ENCODE measurements at places on chromosomes 16 and 17.

GRCh38 chr17:38511150-38512108, 83.2 kb downstream of the ARHGAP23 start:
- DNase-seq, result no peak

- DNase-seq, result no peak
Observed at GRCh38 chr16:1356061-1356900, 4.5 kb downstream of the GNPTG start.

DNA sequence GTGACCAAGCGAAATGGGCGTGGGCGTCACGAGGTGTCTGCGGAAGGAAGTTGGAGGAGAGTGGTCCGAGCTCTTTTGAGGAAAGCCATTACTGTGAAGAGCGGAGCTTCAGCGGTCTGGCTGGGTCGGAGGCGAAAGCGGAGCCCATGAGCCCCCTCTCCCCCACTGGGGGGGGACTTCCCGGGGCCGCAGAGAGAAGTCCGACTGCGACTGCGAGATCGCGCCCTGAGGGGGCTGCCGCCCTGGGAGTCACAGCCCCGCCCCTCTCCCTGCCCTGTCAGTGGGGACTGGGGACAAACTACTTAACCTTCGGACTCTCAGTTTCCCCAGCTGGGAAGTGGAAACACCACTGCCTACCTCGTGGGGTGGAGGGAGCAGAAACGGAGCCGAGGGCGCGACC, 20.0 kb upstream of the ARL4D start:
- DNase-seq, result no peak

DNA sequence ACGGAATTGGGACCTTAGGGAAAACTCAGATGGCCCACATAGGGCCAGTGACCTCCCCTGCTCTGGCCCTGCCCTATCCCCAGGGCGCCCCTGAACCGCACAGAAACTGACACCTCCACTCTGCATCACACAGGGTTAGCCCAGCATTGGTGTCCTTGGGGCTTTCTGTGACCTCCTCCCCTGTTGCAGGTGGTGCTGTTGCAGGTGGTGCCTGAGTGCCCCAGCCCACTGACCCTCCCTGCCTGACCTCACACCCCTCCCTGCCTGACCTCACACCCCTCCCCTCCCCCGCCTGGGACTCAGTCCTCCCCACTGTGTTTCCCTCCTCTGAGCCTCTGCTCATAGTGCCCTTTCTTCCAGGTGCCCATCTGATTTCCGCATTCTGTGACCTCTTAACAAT, 21.4 kb downstream of the TNFRSF13B start:
- DNase-seq, result no peak

DNA sequence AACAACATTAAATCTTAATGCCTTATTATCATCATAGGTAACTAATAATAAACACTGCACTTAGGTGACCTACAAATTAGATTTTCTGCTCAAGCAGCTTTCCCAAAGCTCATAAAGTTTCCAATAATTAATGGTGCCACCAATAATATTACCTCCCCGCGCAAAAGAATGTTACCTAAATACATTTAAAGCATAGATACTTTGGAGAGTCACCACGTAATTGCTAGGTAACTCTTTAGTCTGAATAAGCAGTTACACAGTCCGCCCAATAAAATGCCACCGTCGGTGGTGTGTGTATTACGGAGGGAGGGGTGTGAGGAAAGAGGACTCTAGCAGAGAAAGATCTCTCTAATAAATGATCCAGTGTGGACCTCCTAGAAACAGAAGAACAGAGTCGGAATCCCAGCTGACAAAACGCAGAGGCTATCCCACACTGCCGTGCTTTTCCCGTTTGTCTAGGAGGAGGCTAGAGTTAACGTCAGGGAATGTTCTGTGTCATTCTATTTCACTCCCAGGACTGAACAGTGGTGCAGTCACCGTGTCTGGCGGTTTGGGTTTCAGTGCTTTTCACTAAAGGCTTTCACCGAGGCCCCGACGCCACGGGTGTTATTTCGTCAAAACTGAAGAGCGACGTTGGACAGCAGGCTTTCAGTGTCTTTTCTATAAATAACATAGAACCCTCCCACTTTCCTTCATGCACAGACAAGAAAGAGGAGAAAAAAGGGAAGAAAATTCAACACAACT, 630 bp downstream of the RNFT1 start:
- DNase-seq, result peak; percentile 53

DNA sequence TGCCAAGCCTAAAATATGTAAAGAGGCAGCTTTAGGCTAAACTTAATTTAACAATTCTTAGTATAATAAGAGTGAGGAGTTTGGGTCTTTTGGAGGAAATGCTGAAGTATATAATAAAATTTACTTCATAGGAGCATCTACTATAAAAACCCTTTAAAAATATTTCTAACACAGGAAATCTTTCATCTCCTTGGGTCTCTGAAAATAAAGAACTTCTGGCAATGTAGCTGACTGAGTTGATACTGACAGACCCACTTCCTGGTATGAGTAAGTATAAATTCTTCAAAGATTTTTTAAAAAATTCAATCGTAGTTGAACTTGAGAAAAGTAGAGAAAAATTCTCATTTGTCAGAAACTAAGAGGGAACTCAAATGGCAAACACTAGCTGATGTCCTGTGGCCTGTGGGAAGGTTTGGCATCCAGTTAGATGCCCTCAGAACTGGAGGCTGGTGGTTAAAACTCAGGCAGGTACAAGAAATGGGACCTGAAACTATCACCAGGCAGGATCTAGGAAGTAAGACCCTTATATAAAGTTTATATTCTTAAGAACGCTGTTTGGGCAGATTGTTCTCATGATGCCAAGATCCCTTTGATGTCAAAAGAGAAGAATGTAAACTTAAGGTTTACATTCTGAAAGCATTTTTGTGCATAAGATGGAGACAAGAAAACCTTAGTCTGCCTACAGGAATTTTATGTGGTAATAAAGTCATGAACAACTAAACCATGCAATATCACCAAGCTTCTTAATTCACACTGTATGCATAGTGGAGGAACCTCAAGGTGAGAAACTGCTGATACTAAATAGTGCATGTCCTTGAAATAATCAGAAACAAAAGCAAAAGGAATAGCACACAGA, 6.2 kb downstream of the KRTAP4-6 start:
- no peak for DNase-seq

DNA sequence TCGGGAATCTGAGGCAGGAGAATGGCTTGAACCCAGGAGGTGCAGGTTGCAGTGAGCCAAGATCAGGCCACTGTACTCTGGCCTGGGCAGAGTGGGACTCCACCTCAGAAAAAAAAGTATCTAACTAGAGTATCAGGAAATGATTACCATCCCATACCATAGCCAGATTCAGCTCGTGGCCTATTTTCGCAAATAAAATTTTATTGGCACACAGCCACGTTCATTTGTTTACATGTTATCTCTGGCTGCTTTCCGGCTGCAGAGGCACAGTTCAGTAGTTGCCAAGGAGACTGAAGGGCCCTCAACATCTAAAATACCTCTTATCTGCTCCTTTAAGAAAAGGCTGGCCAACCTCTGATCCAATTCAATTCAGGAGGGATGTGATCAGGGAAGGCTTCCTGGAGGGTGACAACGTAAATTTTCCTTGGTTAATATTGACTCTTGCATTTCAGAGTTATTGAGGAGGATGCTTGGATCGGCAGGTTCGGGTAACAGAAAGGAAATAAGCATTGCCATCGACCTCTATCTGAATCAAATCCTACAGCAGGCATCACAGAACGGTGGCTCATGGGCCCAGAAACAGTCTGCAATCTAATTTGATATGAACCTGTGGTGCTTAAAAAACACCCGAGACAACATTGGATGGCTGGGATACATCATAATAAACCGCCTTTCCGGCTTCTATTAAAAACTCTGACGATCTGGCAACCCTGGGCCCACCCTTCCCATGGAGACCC, 73.8 kb downstream of the XYLT1 start:
- DNase-seq, result no peak

DNA sequence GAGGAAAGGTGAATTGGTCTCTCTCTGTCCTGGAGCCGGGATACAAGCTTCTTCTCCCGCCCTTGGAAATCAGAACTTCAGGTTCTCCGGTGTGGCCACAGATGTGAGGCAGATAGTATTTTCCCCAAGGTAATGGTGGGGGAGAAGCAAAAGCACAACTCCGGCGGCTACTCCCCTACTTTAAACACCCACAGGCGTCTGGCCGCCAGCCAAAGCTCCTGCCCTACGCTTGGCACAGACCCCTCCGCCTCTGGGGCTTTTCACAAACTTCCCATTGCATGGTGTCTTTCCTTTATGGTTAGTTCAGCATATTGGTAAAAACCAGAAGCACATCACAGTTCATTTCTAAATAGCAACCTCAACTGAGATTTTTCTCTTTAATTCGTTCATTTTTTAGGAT, 39.4 kb upstream of the B4GALNT2 start:
- DNase-seq, result no peak

DNA sequence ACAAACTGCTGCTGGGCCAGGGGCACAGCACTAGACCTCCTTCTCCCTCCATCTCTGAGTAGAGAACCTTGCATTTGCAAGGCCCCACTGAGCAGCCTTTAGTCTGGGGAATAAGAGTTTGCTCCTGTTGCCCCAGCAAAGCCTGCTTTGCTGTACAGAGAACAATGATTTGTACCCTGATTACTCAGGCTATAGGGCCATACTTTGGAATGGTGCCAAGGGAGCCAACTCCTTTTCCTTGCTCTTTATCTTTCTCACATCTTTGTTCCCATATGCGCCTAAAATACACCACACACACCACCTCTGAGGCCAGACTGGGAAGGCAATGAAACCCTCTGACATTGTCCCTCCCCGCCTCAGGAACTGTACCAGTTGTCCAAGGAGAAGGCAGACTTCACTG, 21.2 kb downstream of the LIG3 start:
- no peak for DNase-seq

GRCh38 chr16:25827709-25828108, 135.9 kb downstream of the HS3ST4 start:
- DNase-seq, result no peak

- DNase-seq, result no peak
Observed at GRCh38 chr17:39581759-39582085, 26.0 kb downstream of the NEUROD2 start.

- DNase-seq, result no peak
Observed at GRCh38 chr17:31544186-31544585, 152.7 kb downstream of the RAB11FIP4 start.

DNA sequence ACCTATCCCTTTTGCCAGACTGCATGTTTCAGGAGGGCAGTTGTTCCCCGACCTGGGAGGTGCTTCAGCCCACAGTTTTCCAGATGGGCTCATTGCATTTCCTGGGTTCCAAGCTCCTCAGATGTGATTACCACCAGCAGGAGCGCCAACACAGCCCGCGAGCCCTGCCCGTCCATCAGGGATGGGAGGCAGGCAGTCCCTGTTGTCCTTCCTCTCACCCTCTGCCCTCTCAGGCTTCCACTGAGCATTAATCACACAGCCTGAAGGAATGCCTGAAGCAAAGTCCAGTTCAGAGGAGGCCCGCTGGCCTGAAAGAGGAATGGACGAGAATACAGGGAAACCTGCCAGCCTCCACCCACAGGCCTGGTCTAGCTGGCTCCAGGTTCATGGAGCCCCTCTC, 256.3 kb upstream of the SDK2 start:
- DNase-seq, result no peak

GRCh38 chr17:8290043-8290442, 1.6 kb downstream of the RANGRF start:
- no peak for DNase-seq

DNA sequence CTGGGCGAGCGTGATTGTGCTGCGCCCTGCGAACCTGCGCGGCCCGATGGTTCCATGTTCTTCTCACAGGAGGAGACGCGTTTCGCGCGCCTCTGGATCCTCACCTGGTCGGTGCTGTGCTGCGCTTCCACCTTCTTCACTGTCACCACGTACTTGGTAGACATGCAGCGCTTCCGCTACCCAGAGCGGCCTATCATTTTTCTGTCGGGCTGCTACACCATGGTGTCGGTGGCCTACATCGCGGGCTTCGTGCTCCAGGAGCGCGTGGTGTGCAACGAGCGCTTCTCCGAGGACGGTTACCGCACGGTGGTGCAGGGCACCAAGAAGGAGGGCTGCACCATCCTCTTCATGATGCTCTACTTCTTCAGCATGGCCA, 1.0 kb downstream of the FZD2 start:
- DNase-seq, result no peak

GRCh38 chr17:59366773-59367656, 35.6 kb downstream of the YPEL2 start:
- DNase-seq, result no peak

DNA sequence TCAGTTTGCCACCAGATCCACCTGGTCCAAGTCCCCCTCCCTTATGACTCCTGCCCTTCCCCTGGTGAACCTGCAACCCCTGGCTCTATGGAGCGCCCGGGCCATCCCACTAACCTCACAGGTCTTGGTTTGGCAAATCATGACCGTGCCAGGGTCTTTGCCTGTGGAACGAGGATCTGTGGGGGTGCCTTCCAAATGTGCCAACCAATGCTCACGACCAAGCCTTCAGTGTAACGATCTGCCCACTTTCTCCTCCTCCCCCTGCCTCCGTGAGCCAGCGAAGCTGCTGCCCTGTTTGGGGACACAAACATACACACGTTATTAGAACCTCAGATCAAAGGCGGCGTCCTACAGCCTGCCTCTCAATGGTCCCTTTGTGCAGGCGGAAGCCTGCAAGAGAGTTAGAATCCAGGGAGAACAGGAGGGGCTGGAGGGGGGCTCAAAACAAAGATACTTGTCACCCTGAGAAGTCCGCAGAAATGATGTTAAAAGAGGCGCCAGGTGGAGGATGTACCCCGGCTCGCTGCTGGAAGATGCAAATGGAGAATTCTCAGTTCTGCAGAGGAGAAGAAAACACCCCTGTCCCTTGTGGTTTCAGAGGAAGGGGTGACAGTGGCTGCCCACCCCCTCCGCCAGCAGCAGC, 9.0 kb upstream of the NKD1 start:
- DNase-seq, result no peak

- DNase-seq, result no peak
Observed at GRCh38 chr16:4723071-4723767, 10.9 kb downstream of the ANKS3 start.

- no peak for DNase-seq
Observed at GRCh38 chr17:12320286-12320685, 299.6 kb downstream of the MAP2K4 start.

DNA sequence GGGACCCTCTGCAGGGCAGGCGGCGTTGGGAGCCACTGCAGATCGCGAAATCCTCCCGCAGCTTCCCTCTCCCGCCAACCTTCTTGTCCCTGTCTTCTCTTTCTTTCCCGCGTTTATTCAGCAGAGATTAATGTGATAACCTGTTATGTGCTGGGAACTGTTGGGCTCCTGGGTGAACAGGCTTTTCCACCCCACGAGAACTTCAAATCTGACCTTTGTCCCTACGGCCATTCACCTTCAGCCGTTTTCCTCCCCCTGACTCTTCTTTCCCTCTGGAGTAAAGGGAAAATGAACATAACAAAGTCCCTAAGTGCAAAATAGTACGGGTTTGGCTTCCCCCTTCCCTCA, 15.2 kb upstream of the KPNA2 start:
- DNase-seq, result no peak

GRCh38 chr17:64130559-64131001, 636 bp upstream of the ERN1 start:
- DNase-seq, result peak; percentile 50

Measured in activated naive CD4-positive, alpha-beta T cell treated with anti-CD3 and anti-CD28 coated beads, Interleukin-2, amount 50 U/mL, for 16 hours (primary cell).